Ovary (tissue), 10 donors: ENCODE measurements at places on chromosomes 6 and 20. TPM values are rescaled to one million over a fixed set of nuclear protein-coding genes. Genes with fewer than 3 reads are reported as not detected.
A peak's percentile ranks its signal among the peaks of the same experiment; 100 is the strongest.

Gene LY6G5C
- 3.7 TPM for polyA plus RNA-seq

Gene DAAM2
- polyA plus RNA-seq, result 9.8 TPM

Gene SLC17A1
- polyA plus RNA-seq, result 0.06 TPM

Gene AVP
- polyA plus RNA-seq, result not detected

- no peaks in the 10 kb centered on the region for H3K36me3 ChIP-seq
- no peak overlapping the region for H3K27ac ChIP-seq
- no peaks in the 10 kb centered on the region for H3K27me3 ChIP-seq
- no peak for DNase-seq
These were observed 39.5 kb downstream of the SLC24A3 start for GRCh38 chr20:19251958-19252357.

GRCh38 chr6:158686791-158687381 lies 37.0 kb downstream of the SYTL3 start:
- no peak overlapping the region for H3K27ac ChIP-seq
- no peak for DNase-seq
- no peaks in the 10 kb centered on the region for H3K27me3 ChIP-seq

- no peak overlapping the region for H3K4me3 ChIP-seq
- H3K27ac ChIP-seq, result no peak overlapping the region
- no peaks in the 10 kb centered on the region for H3K4me1 ChIP-seq
- no peaks in the 10 kb centered on the region for H3K36me3 ChIP-seq
These were observed 8.3 kb upstream of the AVP start for GRCh38 chr20:3092611-3093379.

GRCh38 chr6:151018911-151019782 lies 153.6 kb downstream of the MTHFD1L start:
- H3K36me3 ChIP-seq, result no peaks in the 10 kb centered on the region
- H3K4me1 ChIP-seq, result peaks cover 8% of the 10 kb centered on the region
- no peak overlapping the region for H3K27ac ChIP-seq
- no peak overlapping the region for H3K4me3 ChIP-seq
- H3K27me3 ChIP-seq, result no peaks in the 10 kb centered on the region

- no peak overlapping the region for H3K4me3 ChIP-seq
These were observed 69.7 kb upstream of the SIRPA start for GRCh38 chr20:1825507-1825906.

DNA sequence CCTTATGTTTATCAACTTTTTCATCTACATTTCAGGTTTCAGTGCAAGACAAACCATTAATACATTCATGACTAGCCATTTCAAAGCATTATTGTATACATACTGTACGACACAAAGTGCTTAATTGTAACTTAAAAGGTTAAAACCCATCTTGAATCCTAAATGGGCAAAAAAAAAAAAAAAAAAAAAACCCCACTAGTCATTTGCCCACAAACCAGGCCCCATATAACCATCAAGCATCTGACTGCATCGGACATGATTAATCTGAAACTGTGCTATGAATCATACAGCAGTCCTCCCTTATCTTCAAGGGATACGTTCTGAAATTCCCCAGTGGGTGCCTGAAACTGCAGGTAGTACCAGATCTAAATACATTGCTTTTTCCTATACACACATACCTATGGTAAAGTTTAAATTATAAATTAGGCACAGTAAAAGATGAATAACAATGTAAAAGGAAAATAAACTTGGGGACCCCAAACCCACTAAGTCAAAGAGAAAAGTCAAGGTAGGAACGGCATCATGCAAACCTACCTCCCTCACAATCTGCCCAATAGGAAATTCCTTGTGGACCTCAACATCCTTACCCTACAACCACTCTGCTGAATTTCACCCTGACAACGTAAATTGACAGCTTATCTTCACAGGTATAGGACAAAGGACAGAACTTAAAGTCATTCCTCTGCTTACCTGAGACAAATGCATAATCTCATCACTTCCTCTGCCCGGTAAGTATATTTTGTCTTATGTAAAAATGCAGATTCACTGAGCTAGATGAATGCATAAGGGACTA lies 14.3 kb downstream of the B4GALT5 start:
- H3K4me3 ChIP-seq, result no peak overlapping the region
- no peak overlapping the region for H3K27ac ChIP-seq
- H3K36me3 ChIP-seq, result no peaks in the 10 kb centered on the region
- H3K27me3 ChIP-seq, result no peaks in the 10 kb centered on the region

DNA sequence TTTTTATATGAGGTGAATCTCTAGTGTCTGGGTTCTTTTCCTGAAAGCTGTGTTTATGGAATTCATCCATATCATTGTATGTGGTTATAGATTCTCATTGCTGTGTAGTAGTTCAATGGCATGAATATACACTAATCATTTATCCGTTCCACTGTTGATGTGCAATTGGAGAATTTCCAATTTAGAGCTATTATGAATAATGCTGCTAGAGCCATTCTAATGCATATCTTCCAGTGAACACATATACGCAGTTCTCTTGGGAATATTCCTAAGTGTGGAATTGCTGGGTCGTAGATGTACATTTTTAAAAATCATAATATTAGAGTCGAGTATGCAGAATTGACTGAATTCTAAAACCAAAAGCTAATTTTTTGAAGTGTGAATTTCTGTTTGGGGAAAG lies 327.5 kb upstream of the JAG1 start:
- H3K4me1 ChIP-seq, result no peaks in the 10 kb centered on the region
- no peaks in the 10 kb centered on the region for H3K27me3 ChIP-seq
- no peak for DNase-seq

DNA sequence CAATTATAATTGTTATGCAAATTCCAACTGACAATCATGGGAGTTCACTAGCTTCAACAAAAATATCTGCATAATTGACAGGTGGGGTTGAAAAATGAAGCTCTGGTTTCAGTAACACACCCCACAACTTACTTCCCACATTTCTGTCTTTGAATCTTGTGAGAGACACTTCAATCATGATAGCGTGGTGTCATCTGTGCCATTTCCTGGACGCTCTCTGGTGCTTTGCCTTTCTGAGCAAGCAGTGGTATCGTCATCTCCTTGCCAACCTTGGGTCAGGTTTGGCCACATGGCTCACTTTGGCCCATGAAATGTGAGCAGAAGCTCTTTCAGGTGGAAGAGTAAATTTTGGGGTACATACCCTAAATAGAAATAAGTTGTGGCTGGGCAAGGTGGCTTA lies 10.2 kb downstream of the BMP7 start:
- no peak for DNase-seq
- no peaks in the 10 kb centered on the region for H3K4me1 ChIP-seq
- no peak overlapping the region for H3K4me3 ChIP-seq
- no peaks in the 10 kb centered on the region for H3K36me3 ChIP-seq
- no peaks in the 10 kb centered on the region for H3K27me3 ChIP-seq

DNA sequence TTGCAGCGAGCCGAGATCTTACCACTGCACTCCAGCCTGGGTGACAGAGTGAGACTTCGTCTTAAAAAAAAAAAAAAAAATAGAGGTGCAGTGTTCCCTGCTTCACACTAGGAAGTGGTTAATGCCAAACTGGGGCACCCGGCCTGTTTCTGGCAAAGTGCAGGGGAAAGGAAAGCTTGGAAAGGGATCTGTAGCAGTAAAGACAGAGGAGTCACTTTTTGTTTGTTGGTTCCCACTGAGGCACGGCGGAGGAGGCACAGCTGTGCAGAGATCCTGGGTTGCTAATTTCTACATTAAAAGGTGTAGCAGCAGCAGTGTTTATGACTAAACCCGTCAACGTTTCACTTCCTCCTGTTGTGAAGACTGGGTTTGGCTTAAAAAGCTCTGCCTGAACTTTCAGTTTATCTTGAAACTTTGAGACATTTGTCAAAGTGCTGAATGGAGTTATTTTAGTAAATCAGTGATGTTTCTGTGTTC lies 125.6 kb downstream of the CARMIL1 start:
- H3K4me3 ChIP-seq, result no peak overlapping the region
- no peak overlapping the region for H3K27ac ChIP-seq

GRCh38 chr6:128456510-128457230 lies 63.7 kb downstream of the PTPRK start:
- no peak for DNase-seq
- H3K27me3 ChIP-seq, result no peaks in the 10 kb centered on the region
- H3K36me3 ChIP-seq, result no peaks in the 10 kb centered on the region
- H3K4me3 ChIP-seq, result no peak overlapping the region

DNA sequence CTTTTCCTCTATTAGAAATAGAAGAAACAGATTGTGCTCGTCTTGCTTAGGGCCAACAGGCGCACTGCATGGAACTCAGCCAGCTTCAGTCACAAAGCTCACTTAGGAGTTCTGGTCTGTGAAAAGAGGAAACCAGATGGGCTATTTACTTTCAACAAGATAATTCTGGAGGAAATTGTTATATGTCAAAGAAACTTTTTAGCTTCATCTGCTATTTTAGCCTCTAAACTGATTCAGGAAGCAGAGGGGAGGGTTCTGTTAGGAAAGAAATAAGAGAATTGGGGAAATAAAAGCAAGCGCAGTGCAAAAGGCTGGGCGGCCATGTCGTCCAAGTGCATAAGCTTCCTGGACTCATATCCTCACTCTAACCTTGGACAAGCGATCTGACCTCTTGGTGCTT lies 21.3 kb downstream of the PRKN start:
- no peaks in the 10 kb centered on the region for H3K27me3 ChIP-seq
- H3K27ac ChIP-seq, result peak overlapping the region; percentile 31
- no peaks in the 10 kb centered on the region for H3K4me1 ChIP-seq
- no peak overlapping the region for H3K4me3 ChIP-seq
- no peaks in the 10 kb centered on the region for H3K36me3 ChIP-seq

DNA sequence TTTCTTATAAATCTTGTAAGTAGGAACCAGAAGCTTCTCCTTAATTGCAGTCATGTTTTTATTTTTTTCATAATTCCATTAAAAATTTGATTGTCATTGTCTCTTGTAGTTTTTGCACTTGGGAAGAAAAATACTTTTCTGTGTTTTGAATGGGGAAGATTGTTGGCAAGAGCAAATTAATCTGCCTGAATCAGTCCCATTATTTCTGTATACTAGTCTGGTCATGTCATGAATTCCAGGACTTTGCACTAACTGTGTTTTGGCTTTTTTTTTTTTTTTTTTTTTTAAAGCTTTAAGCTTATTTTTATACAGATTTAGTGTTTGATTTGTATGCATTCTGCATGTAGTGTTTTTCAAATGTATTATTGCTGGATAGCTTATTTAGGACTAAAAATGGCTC lies 47.6 kb downstream of the RALGAPB start:
- H3K36me3 ChIP-seq, result no peaks in the 10 kb centered on the region
- H3K27me3 ChIP-seq, result no peaks in the 10 kb centered on the region
- DNase-seq, result no peak
- H3K27ac ChIP-seq, result no peak overlapping the region
- no peak overlapping the region for H3K4me3 ChIP-seq
- H3K4me1 ChIP-seq, result peaks cover 1% of the 10 kb centered on the region

- DNase-seq, result no peak
- H3K27me3 ChIP-seq, result no peaks in the 10 kb centered on the region
- no peaks in the 10 kb centered on the region for H3K4me1 ChIP-seq
- no peak overlapping the region for H3K4me3 ChIP-seq
- no peaks in the 10 kb centered on the region for H3K36me3 ChIP-seq
These were observed 109.9 kb upstream of the HEY2 start for GRCh38 chr6:125639466-125640020.

DNA sequence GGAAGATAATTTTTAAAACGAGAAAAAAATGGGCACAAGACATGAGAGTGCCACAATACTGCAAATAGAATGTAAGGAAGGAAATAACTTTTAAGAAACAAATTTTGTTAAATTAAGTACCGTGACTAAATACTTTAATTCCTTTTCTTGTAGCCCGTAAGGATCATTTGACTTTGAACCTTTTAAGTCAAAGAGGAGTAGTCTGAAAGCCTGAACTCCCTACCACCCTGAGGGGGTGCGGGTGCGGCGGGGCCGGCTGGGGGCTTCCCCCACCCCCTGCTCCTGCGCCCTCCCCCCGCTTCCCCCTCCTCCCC lies 231 bp upstream of the PHACTR2 start:
- H3K27me3 ChIP-seq, result no peaks in the 10 kb centered on the region
- peak overlapping the region; percentile 63 for H3K4me3 ChIP-seq
- no peaks in the 10 kb centered on the region for H3K36me3 ChIP-seq
- H3K4me1 ChIP-seq, result peaks cover 5% of the 10 kb centered on the region
- peak overlapping the region; percentile 88 for H3K27ac ChIP-seq

- H3K4me3 ChIP-seq, result no peak overlapping the region
- H3K4me1 ChIP-seq, result no peaks in the 10 kb centered on the region
- no peak overlapping the region for H3K27ac ChIP-seq
- H3K27me3 ChIP-seq, result no peaks in the 10 kb centered on the region
These were observed 6.4 kb downstream of the FAM83D start for GRCh38 chr20:38932457-38933120.

GRCh38 chr6:88072462-88072861 lies 24.8 kb downstream of the SPACA1 start:
- no peaks in the 10 kb centered on the region for H3K27me3 ChIP-seq
- no peak for DNase-seq
- H3K4me3 ChIP-seq, result no peak overlapping the region
- no peaks in the 10 kb centered on the region for H3K36me3 ChIP-seq
- H3K4me1 ChIP-seq, result no peaks in the 10 kb centered on the region
- H3K27ac ChIP-seq, result no peak overlapping the region

GRCh38 chr6:128305228-128305627 lies 215.2 kb downstream of the PTPRK start:
- DNase-seq, result no peak
- H3K4me3 ChIP-seq, result no peak overlapping the region
- H3K4me1 ChIP-seq, result no peaks in the 10 kb centered on the region
- no peak overlapping the region for H3K27ac ChIP-seq
- no peaks in the 10 kb centered on the region for H3K27me3 ChIP-seq
